ENCODE measurements at places on chromosomes 3 and 15.
A peak's percentile ranks its signal among the peaks of the same experiment; 100 is the strongest.

DNA sequence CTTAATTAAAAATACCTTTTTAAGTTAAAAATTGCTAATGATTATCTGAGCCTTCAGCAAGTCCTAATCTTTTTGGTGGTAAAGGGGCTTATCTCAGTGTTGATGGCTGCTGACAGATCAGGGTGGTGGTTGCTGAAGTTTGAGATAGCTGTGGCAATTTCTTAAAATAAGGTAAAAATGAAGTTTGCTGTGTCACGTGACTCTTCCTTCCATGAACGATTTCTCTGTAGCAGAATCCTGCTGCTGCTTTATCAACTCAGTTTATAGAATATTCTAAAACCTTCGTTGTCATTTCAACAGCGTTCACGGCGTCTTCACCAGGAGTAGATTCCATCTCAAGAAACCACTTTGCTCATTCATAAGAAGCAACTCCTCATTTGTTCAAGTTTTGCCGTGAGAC is 110.1 kb downstream of the SUCNR1 start:
- no peak for DNase-seq

- no peak for DNase-seq
These were observed 619 bp downstream of the EIF2AK4 start for GRCh38 chr15:39934397-39935071.

- no peak for DNase-seq
These were observed 166.9 kb downstream of the ABHD5 start for GRCh38 chr3:43857361-43858293.

DNA sequence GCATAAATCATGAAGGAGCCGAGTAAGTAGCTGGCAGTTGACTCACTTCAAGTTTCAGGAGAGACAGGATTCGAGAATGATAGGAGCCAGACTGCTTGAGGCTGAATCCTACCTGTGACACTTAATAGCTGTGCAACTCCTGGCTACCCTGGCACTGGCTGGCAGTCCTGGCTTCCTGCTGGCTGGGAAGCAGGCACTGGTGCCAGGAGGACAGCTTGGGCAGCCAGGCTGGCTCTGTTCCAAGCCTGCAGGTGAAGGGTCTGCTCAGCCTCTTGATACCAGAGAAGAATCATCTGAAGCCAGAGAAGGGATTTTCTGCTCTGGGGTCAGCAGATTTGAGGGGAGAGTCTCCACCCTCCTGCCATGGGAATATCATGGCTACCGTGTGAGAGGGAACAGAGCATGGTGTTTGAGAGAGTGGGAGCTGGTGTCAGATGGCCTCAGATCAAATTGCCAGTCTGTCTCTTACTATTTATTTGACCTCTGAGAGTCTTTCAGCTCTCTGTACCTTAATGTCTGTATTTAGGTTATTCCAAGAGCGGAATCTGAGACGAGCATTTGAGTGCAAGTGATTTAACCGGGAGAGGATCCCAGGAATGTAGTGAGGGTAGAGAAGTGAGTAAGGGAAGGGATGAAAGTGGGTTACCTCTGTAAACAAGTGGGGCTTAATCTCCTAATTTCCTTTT is 4.4 kb upstream of the XIRP1 start:
- DNase-seq: no peak

GRCh38 chr15:50146632-50147031 is 27.6 kb upstream of the ATP8B4 start:
- DNase-seq: no peak

- DNase-seq: no peak
These were observed 44.8 kb downstream of the CGNL1 start for GRCh38 chr15:57421110-57421509.

GRCh38 chr15:59339252-59339672 is 33.4 kb downstream of the MYO1E start:
- no peak for DNase-seq

GRCh38 chr3:49387721-49388120 is 24.1 kb downstream of the RHOA start:
- DNase-seq: no peak

DNA sequence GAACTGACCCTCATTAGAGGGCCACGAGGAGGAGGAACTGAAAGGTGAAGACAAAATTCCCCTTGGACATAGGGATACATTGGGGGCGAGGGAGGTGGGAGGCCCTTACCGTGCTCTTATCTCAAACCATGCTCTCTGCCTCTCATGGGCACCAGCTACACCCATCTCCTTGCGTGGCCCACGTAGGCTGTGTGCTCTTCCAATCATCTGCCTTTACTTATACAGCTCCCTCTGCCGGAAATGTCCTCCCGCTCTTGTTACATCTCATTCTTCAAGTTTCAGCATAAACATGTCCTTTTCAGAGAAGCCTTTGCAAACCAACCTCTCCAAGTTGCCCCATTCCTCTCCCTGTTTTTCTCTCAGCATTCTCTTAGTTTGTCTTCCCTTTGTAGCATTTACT is 307.8 kb upstream of the PROK2 start:
- DNase-seq: no peak

- no peak for DNase-seq
These were observed 721.0 kb downstream of the OTOL1 start for GRCh38 chr3:162217647-162218046.

- DNase-seq: no peak
These were observed 74.2 kb upstream of the PROK2 start for GRCh38 chr3:71859123-71859519.

GRCh38 chr3:150372722-150373121 is 35.4 kb upstream of the TSC22D2 start:
- no peak for DNase-seq

- no peak for DNase-seq
These were observed 156.3 kb downstream of the FRMD5 start for GRCh38 chr15:44038755-44039191.

- no peak for DNase-seq
These were observed at the start of gene KBTBD13 for GRCh38 chr15:65076486-65077290. KBTBD13 (plus strand) TSS chr15:65076746; CDS start chr15:65076816, 70 bp downstream.

DNA sequence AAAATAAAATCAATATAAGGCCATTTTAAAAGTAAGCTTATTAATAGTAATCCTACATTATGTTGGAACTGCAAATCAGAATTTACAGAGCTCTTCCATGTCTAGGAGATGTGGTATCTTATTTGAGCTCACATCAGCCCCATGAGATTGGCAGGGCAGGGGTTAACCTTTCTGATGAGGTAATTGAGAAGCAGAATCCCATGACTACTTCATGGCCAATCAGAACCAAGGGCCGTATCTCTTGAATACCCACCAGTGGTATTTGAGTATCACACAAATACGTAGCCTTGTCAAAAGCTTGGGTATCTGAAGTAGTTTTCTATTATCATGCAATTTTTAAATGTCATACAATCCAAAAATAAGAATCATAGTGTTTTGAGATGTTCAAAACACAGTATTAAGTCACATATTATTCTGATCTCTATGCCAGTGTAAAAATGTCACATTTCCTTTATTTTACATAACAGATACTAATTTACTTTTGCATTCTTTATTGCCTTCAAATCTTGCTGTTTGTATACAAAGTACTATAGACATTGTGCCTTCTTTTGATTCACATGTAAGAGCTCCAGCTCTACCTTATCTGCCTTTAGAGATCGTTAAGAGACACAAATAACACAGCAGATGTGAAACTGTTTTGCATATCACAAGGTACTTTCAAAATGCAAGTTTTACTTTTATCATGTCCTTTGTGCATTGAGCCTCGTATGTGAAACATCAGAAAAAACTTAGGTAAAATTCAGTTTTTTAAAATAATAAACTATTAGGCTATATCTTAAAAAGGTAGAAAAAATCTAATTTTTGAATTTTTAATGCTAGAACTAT is 251.7 kb upstream of the GOLGA6L4 start:
- no peak for DNase-seq

GRCh38 chr3:113758389-113759024 is 11.7 kb downstream of the ATP6V1A start:
- no peak for DNase-seq

DNA sequence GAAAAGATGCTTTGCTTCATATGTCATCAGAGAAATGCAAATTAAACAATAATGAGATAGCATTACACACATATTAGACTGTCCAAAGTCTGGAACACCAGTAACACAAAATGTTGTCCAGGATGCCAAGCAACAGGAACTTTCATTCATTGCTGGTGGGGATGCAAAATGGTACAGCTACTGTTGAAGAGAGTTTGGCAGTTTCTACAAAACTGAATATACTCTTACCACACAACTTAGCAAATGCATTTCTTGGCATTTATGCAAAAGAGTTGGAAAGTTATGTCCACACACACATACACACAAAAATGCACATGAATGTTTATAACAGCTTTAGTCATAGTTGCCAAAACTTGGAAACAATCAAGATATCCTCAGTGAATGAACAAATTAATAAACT is 195.2 kb upstream of the MME start:
- DNase-seq: no peak

GRCh38 chr15:66132251-66132816 is 121.2 kb downstream of the MEGF11 start:
- DNase-seq: no peak

GRCh38 chr3:99714146-99714545 is 75.8 kb downstream of the COL8A1 start:
- no peak for DNase-seq

GRCh38 chr3:142213298-142213697 is 12.1 kb downstream of the GK5 start:
- no peak for DNase-seq

- DNase-seq: no peak
These were observed 86.7 kb upstream of the TBL1XR1 start for GRCh38 chr3:177283983-177284382.

GRCh38 chr3:31053299-31053698 is 158.8 kb upstream of the GADL1 start:
- no peak for DNase-seq

- DNase-seq: no peak
These were observed 8.5 kb upstream of the TARS3 start for GRCh38 chr15:101732772-101733171.

DNA sequence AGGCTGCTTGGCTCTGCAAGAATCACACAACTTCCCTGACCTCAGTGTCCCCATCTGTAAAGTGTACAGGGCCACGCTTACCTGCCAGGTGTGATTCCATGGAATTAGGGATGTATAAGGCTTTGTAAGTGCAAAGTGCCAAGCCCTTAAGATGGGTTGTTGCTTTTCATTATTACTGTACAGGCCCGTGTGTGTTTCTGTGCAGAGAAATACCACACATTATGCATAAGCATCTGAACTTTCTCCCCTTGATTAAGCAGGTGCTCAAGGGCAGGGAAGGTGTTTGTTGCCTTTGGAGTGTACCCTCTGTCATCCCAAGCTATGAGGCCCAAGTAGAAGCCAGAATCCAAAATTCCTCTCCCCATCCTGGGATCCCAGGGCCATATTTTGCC is 13.6 kb upstream of the HRH1 start:
- DNase-seq: no peak

DNA sequence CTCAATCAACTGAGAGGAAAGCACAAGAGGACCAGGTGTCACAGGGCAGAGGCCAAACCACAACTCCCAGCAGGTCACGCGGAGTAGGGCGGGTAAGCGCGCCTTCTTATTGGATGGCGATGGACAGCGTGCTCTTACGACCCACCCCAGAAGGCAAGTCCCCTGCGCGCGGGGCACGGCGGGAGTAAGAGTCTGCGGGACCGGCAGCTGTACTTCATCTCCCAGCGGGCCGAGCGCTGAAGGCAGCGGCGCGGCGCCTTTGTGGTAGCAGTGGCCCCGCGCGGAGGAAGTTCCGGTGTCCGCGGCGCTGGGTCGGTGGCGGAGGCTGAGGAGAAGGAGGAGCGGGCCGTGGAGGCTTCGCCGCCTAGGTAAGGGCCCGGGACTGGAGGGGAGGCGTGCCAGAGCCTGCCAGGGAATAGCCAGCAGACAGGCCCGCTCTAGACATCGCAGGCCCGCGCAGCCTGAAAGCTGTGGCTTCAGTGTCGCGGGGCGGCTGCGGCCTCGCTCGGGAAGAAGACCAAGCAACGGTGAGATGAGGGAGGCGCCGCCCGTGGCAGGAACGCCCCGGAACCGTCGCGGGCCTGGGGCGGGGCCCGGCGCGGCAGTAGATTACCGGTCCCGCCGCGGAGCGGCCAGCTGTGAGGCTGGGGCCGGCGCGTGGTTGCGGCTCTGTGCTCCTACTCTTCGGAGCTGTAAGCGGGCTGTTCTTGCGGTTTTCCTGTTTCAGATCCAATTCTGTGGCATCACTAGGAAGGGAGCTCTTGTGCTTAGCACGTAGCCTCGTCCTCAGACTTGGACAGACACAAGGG is at the start of gene RBM6:
TSS of gene RBM6 (plus strand) at position 293 of the 809 bp plus-strand sequence. CDS start 22,492 bp downstream, outside the sequence.
- peak; percentile 83 for DNase-seq

- no peak for DNase-seq
These were observed 918 bp downstream of the PRSS50 start for GRCh38 chr3:46716461-46717441.

DNA sequence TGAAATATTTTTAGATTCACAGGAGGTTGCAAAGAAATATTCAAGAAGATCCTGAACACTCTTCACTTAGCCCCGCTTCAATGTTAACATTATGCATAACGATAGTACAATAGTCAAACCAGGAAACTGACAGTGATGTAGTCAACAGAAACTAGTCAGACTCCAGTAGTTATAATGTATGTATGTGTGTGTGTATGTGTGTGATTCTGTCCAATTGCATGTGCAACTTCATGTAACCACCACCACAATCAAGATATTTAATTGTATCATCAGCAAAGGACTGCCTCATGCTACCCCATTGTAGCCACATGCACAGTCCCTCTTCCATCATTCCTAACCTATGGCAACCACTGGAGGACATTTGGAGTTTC is 77.9 kb downstream of the APBA2 start:
- DNase-seq: no peak

DNA sequence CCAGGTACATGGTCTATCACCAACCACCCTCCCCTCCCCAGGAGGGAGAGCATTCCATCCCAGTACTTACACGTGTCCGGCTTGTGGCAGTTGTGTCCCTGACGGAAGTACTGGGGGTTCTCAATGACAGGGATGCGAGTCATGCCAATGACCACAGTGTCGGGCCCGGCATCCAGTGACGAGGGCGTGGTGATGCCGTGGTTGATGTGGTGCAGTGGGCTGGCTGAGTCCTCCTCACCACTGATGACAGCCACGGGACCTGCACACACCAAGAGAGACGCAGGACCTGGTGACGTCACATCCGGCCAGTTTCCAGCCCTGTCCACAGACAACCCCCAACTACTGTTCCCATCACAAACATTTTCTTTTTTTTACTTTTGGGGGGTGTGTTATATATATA is 223.8 kb downstream of the NTRK3 start:
- no peak for DNase-seq

GRCh38 chr15:64515196-64515595 is 54.8 kb downstream of the ZNF609 start:
- DNase-seq: no peak

DNA sequence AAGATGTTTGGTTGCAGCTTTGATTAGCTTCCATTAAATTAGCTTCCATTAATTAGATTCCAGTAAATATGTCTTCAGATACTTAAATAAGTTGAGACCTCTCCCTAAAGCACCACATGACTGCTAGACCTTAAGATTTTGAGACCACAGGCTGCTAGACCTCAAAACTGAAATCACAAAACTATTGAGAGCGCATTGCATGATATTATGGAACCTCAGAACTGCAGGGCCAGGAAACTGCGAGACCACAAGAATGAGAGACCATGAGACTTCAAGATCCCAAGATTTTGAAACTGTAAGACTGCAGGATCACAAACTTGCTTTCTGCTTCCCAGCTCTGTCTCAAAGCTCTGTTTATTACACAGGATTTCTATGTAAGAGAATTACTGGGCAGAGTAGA is 87.4 kb downstream of the TRIM42 start:
- no peak for DNase-seq

Data from stimulated activated CD4-positive, alpha-beta T cell treated with anti-CD3 and anti-CD28 coated beads, Interleukin-1b, Interleukin-23, amount 100 ng/mL, for 1 hour (primary cell).